Small intestine (tissue), 16 donors: ENCODE measurements at places on chromosomes 7 and 10.

- peak; percentile 43 for DNase-seq
These were observed 112.1 kb downstream of the COL13A1 start for GRCh38 chr10:69913606-69914382.

DNA sequence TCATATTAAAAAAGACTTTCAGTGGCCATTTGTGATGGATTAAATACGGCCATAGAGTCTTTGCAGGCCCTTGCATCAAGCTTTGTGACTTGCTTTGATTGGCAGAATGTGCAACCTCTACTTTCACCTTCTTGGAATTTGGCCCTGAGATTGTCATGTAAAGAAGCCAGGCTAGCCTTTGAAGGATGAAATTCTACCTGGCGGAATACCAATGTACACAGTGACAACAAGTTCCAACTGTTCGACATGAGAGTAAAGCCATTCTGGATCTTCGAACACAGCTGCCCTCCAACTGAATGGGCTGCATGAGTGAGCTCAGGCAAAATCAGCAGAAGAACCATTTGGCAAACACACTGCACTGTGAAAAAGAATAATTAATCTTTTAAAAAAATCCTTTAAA is 321.3 kb downstream of the PHF14 start:
- DNase-seq = peak; percentile 15

DNA sequence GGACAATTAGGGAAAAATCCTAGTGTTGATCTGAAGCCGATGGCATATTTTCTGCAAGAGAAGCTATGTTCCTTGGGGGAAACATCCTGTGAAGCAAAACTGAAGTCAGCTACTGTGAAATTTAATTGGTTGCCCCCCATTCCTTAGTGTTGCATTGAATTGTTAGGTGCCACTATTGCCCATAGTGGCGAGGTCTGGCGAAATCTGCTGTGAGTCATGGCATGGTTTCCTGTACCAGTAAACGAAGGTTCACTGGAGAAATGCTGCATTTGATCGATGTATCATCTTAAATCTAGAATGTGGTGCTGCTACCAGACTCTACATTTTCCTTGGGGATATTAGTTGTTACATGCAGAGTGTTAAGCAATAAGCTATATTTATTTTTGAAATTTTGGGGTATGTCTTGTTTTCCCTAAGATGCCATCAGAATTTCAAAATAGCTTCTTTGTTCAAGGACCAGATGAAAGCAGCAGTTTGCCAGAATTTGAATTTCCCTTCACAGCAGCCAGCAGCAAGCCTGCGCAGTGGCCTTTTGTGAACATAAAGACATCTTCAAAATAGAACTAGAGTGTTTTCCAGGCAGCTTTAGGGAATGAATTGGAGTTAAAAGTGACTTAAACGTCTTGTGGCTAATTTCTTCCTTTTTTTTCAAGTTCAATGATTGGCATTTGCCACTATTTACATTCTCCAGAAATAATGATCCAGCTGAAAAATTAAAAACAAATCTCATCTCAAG is 348.6 kb upstream of the COBL start:
- no peak for DNase-seq

- peak; percentile 73 for DNase-seq
These were observed 6.5 kb downstream of the FZD8 start for GRCh38 chr10:35635576-35635975.

DNA sequence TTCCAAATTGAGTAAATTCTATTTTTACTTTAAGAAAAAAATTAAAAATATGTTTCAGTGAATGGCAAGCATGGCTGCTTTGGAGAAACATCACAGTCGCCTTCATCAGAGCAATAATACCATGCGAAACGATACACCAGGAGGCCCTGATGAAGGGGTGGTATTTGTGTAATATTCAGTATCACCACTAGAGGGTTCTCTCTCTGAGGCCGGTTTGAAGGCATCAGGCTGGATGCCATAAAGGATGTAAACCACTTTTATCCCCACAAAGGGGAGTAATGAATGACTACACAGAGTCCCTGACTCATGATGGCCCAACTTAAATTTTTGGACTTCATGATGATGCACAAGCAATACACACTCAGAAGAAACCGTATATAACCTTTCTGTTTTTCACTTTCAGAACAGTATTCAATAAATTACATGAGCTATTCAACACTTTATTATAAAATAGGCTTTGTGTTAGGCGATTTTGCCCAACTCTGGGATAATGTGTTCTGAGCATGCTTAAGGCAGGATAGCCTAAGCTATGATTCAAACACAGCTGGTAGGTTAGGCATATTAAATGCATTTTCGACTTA is 95.5 kb downstream of the PPP1R17 start:
- peak; percentile 67 for DNase-seq

DNA sequence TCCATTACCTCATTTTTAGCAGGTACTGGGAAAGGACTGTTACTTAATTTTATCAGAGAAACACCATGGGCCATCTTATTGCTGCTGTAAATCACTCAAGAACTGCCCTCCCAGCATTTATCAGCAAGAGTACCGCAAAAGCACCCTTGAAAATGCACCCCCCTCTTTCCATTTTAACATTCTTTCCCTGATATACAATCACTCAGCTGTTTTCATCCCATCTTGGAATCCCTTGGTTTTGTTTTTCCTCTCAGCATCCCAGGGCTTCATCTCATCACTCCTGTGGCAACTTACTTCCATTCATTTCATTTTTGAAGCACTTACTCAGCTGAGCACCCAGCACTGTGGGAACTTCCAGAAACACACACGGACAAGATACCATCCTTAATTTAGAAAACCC is 36.5 kb downstream of the RAPGEF5 start:
- no peak for DNase-seq

GRCh38 chr10:49408519-49409306 is 12.8 kb upstream of the DRGX start:
- DNase-seq = no peak

GRCh38 chr10:121288011-121288410 is 310.2 kb downstream of the FGFR2 start:
- DNase-seq = no peak
